ENCODE measurements at places on chromosomes 11 and 22. TPM values are rescaled to one million over a fixed set of nuclear protein-coding genes. Genes with fewer than 3 reads are reported as not detected.

DNA sequence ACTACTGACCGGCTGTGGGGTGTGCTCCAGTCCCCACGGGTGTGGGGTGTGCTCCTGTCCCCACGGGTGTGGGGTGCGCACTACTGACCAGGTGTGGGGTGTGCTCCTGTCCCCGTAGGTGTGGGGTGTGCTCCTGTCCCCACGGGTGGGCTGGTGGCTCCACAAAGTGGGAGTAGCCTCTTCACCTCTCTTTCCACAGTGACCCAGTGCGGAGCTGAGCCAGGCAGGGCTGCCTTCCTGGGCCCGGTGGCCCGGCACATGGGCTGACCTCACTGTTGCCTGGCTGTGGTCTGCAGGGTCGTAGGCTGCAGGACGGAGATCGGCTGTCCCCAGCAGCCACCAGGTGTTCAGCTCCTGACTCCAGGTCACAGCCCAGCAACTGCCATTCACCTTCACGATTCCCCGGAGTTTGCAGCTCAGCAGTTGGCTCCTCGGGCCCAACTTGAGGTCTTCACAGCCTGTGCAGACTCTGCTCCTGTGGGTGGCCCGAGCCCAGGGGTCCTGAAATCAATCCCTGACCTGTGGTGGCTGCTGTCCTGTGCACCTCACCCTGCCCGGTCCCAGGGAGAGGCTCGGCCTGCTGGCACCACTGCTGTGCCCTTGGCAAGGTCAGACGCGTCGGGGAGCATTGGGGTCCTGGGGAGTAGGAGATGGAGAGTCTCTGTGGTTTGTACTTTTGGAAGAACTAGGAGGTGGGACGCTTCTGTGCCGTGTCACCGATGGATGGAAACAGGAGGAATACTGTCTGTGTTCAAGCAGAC lies 414.3 kb downstream of the TBC1D22A start:
- DNase-seq = peak; percentile 83
- H3K36me3 ChIP-seq = peaks cover 15% of the 10 kb centered on the region
- no peaks in the 10 kb centered on the region for H3K27me3 ChIP-seq
- H3K4me3 ChIP-seq = no peak overlapping the region
- H3K4me1 ChIP-seq = no peaks in the 10 kb centered on the region

- H3K4me1 ChIP-seq = no peaks in the 10 kb centered on the region
- no peak overlapping the region for H3K4me3 ChIP-seq
- H3K36me3 ChIP-seq = no peaks in the 10 kb centered on the region
- no peak for DNase-seq
- H3K27ac ChIP-seq = no peak overlapping the region
Observed at GRCh38 chr11:15434529-15434928, 319.8 kb downstream of the INSC start.

- H3K27me3 ChIP-seq = no peaks in the 10 kb centered on the region
- DNase-seq = no peak
- no peak overlapping the region for H3K4me3 ChIP-seq
Observed at GRCh38 chr11:27304514-27304913, 58.5 kb downstream of the CCDC34 start.

DNA sequence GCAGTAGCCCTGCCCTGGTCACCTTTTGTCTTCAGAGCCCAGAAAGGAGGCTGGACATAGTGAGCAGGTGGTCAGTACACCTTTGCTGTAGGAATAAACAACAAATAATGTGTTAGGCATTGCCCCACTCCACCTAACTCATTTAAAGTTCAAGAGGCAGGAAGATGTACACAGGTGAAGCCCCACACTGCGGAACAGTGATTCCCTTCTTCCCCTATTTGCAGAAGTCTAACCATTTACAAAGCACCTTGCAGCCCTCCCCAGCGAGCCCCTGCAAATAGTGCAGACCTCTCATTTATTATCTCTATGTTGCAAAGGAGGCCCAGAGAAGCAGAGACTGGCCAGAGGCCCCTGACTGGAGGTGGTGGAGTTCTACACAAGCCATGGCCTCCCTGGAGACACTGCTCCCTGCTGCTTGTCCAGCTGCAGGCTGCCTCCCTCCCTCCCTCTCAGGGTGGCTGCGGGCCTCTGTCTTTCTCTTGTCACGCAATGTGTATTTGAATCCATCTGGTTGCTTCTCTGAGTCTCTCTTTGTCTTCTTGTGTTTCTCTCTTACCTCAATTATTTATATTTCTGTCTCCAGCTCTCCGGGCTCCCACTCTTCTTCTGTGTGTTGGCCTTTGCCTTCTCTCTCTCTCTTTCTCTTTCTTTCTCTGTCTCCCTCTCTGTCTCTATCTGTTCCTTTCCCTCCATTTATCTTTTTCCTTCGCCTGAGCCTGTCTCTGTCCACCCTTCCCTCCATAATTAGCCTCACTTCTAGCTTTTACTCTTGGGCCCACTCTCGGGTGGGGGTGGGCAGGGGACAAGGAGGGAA lies 59.1 kb upstream of the PRDM11 start:
- no peaks in the 10 kb centered on the region for H3K36me3 ChIP-seq
- peaks cover 88% of the 10 kb centered on the region for H3K4me1 ChIP-seq
- peak overlapping the region; percentile 21 for H3K4me3 ChIP-seq
- DNase-seq = no peak

DNA sequence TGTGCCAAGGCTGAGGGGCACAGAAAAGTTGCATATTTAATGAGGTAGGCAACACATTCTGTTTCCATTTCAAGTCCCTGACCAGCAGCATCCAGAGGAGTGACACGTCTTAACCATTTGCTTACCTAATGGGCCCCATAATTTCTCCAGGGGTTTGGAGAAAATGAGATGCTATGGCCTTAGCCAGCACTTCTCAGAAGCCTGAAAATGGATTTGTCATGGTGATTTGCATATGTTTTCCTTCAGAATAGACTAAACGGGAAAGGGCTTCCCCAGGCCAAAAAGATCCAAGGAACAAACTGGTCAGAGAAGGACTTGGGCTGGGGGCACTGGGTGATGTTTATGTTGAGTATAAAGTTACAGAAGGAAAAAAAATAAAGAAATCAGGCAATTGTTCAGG lies 16.7 kb downstream of the CSRP3 start:
- H3K4me1 ChIP-seq = no peaks in the 10 kb centered on the region
- no peaks in the 10 kb centered on the region for H3K27me3 ChIP-seq
- H3K27ac ChIP-seq = no peak overlapping the region
- no peak for DNase-seq

FAM89B gene
- 84.2 TPM for total RNA-seq

OR51B4 gene
- not detected for total RNA-seq

SMDT1 gene
- total RNA-seq = 76.5 TPM

SCGB2A2 gene
- total RNA-seq = not detected

CTSF gene
- not detected for total RNA-seq

MIAT gene
- 3.3 TPM for total RNA-seq

DNAJB13 gene
- not detected for total RNA-seq

All from osteocyte (in vitro differentiated cells).